Stimulated activated CD4-positive, alpha-beta T cell treated with anti-CD3 and anti-CD28 coated beads, Interleukin-1b, Interleukin-23, amount 100 ng/mL, for 1 hour (primary cell): ENCODE measurements at places on chromosomes 12 and 14.
A peak's percentile ranks its signal among the peaks of the same experiment; 100 is the strongest.

DNA sequence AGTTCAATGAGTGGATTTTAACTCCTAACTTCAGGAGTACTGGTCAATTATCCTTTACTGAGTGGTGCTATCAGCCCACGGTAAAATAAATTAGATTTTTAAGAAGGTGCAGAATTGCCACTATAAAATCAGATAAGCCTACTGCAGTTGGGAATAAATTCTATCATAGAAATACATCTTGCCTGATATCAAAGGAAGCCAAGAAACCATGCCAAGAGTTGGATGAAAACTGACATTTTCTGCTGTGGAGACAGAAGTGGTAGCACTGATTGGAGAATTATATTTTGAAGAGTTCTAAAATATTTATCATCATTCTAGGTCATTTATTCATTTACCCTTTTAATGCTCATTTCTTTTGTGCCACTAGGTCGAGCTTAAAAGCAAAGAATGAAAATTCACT, 465.1 kb downstream of the APAF1 start:
- no peak for DNase-seq

DNA sequence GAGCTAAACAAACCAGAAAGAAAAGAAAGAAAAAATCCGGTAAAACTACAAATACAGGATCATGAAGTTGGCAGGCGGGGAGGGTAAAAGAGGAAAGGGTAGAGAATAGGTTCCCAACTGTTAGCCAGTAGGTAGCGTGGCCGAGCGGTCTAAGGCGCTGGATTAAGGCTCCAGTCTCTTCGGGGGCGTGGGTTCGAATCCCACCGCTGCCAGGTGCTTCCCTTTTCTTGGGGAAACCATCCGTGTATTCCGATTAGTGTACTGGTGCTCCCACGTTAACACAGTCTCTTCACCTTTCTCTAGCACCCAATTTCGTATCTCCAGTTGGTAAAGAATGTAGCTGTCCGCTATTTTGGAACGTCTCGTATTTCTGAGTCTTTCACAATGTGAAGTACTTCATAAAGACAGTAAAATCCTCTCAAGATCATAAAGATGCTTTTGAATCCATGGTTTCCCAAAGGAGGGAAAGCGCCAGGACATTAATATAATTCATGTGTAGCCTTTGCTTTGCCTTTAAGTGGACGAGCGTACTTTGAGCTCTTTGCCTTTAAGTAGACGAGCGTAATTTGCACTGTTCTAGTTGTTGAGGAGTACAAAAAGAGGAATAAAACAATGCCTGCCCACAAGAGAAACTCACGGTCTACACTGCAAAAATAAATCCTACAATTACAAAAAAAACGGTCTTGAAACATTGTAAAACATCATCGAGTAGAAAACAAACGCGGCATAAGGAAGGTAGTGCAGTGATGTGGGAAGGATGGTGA, 19.0 kb upstream of the RNASE12 start:
- peak; percentile 44 for DNase-seq

DNA sequence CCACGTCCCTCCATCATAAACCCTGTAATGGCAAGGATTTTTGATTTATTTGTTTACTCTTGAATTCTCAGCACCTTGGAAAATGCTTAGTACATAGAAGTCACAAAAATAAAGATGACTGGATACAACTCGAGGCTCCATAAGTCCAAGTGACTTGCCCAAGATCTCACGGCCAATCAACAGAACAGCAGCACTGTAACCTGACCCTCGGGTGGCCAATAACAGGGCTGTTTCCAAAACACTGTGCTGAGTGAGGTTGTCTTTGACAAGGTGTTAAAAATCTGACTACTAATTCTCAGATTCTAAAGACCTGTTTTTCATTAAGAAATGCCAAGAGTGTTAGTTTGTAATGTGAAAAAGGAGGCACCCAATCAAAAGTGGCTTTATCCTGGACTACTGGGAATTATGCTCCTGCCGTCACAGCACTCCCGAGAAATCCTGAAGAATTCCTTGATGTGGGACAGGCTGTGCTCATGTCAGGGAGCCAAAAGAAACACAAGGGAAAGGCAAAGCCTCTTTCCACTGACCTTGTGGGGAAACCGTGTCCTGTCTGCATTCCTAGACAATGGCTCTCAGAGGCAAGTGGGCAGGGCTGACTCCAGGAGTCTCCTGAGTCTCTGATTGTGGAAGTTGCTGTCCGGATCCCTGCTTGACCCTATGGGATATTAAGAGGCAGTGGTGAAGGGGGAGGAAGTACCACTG, 204.7 kb upstream of the PELI2 start:
- DNase-seq = no peak

- no peak for DNase-seq
Measured at GRCh38 chr14:102882226-102882906, 40.1 kb upstream of the AMN start.

- no peak for DNase-seq
Measured at GRCh38 chr12:80192087-80192486, 92.8 kb downstream of the OTOGL start.

- DNase-seq = no peak
Measured at GRCh38 chr12:54882079-54882478, 27.8 kb downstream of the MUCL1 start.

DNA sequence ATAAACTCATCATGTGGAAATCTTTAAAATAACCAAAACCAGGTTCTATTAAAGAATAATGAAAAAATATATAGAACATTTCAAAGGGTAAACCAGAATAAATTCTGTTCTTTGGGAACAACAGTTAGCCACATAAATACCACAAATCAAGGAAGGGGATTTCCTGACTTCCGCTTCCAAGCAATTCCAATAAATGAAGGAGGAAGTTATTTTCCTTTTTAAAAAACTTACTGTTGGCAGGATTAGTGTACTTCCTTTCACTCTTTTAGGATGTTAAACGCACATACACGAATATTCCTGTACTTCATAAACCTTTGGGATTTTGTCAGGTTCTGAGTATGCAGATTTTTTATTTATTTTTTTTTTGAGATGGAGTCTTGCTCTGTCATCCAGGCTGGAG, 13.7 kb upstream of the LIMA1 start:
- no peak for DNase-seq

GRCh38 chr12:7667125-7667524, 1.4 kb upstream of the APOBEC1 start:
- no peak for DNase-seq

DNA sequence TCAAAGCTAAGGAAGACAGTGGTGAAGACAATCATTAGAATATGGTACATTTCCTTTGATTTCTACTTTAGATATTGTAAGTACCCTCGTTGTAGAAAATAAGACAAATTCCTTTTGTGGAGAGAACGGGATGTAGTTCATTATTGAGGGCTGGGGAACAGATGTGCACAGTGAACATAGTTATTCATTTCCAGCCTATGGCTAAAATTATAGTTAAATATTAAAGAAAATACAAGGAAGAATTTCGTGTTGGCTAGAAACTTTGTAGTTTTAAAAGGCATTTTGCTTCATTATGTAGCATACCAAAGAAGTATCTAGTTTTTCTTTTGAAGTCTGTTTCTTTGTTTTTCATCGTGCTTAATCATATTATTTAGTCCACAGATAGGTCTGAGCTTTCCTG, 201.8 kb downstream of the ESR2 start:
- no peak for DNase-seq

DNA sequence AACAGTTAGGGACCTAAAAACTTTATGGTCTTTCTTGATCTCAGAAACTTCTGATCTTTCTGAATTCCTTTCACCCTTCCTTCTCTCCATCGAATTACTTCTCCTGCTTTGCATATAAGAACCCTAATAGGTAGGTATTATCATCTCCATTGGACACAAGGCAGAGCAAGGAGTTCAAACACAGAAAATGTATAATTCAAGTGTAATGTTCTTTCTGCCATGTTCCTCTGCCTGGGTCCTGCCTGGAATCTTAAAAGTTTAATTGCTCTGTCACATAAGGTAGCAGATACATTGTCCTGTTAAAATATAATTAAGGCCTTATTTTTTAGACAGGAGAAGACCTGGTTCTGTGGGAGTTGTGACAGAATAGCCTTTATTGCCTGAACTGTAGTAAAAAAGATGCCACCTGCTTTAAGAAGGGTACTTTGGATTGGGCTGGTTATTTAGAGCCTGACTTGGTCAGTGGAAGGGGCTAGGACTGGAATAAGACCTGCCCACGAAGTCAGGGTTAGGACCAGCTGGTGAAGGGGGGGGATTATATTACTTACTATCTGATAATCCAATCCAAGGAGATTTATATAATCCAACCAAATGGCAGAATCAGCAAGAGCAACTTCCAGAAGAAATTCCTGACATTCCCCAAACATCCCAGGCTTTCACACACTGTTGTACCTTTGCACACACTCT, 10.4 kb downstream of the G2E3 start:
- no peak for DNase-seq

GRCh38 chr12:42957136-42957535, 367.6 kb upstream of the PRICKLE1 start:
- no peak for DNase-seq

- no peak for DNase-seq
Measured at GRCh38 chr14:55794655-55795595, 214.9 kb downstream of the KTN1 start.

- no peak for DNase-seq
Measured at GRCh38 chr12:54140588-54141388, 48.0 kb downstream of the SMUG1 start.

DNA sequence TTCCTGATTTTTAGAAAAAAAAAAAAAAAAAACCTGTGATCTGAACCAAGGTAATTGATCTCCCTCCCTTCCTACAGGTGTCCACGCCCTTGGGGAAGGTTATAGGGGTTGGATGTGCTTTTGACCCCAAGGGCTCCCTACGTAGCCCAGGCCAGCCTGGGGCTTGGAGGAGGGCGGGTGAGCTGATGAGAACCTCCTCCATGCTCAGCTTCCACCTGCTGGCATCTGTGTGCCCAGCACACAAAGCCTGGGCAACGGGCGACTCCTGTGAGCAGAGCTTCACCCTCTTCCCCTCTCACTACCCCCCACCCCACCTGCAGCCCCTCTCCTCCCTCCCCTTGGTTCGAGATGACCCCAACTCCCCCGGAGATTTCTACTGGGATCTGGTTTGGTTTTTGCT, 25.3 kb upstream of the INF2 start:
- DNase-seq = no peak

DNA sequence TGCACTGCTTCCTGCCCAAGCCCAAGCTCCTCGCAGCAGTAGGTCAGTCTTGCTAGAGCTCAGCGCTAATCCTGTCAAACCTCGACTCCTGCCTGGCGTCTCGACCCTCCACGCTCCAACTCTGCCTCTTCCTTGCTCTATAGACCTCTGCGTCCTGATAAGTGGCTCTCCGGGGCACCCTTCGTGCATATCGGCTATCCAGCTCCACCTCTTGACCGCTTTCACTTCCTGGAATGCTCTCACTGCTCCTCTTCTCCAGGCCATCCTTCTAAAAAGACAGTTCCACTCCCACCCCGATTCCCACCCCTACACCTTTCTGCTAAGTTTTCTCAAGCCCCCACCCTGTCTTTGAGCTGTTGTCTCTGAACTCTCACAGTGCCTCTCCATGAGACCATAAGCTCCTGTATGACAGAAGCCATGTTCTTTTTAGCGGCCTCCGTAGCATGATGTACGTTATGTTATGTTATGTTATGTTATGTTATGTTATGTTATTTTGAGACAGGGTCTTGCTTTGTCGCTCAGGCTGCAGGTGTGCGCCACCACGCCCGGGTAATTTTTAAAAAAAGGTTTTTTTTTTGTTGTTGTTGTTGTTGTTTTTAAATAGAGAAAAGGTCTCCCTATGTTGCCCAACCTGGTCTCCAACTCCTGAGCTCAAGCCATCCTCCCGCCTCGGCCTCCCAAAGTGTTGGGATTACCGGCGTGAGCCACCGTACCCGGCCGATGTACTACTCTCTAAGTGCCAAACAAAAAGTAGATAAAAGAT, 601 bp downstream of the COX14 start:
- no peak for DNase-seq
